ENCODE measurements at places on chromosomes 7 and 10. TPM values are rescaled to one million over a fixed set of nuclear protein-coding genes. Genes with fewer than 3 reads are reported as not detected.

Gene ZNF746
- total RNA-seq: 7.4 TPM

Gene LIPK
- not detected for total RNA-seq

Gene UNCX
- total RNA-seq: not detected

Gene KLLN
- total RNA-seq: 0.22 TPM

Gene SPDYE9
- 0.04 TPM for total RNA-seq

Gene PHYHIPL
- 0.31 TPM for total RNA-seq

Gene VPS50
- total RNA-seq: 25.5 TPM

Gene OPN4
- 0.04 TPM for total RNA-seq

DNA sequence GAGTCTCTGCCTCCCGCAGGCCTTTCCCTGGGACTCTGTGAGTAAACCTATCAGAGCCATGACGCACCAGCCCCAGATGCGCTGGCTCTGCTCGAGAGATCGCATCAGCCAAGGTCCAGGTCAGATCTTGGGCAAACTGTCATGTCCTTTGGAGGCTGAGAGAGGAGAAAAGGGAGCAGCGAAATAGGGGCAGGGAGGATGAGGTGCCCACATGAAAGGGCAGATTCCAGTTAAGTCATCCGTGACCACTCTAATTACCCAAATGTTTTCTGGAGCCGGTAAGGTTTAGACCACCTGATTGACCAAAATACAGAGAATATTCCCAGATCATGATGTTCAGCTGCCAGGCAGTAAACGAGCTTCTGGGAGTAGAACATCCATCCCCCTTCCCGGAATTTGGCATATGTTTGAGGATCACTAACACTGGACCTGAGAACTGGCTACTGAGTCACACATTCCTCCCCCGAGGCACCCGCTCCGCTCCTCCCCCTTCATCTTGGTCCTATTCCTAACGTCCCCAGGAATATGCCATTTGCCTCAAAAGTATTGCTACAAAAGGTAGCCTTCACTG lies 88.0 kb downstream of the FGFR2 start:
- DNase-seq: no peak

GRCh38 chr7:31014826-31015225 lies 37.3 kb upstream of the ADCYAP1R1 start:
- DNase-seq: no peak

DNA sequence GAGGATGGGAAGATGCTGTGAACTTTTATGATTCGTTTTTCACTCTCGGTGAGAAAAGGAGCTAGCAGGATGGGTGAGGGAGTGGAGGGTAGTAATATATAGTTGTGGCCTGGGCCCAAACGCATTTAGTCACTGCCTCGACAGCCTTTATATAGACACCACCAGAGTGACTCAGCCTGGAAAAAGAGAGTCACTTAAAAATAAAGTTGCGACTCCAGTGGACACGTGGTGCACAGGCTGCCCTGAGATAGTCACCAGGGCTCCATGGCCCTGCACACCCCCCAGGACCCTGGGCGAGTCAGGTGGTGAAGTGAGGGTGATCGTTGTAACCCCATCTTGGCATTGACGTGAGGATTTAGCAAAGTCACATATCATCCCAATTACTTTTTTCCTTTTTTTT lies 106.7 kb downstream of the CUX1 start:
- no peak for DNase-seq

DNA sequence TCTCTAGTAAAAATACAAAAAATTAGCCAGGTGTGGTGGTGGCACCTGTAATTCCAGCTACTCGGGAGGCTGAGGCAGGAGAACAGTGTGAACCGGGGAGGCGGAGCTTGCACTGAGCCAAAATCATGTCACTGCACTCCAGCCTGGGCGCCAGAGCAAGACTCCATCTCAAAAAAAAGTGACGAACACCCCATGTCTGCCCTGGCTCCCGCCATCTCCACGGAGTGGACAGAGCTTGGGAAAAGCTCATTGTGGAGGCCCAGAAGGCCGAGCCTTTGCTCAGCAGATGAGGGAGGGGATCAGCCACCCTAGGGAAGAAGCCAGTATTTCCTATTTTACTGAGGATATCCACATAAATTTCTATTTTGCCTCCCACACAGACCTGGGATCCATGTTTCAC lies 136.8 kb downstream of the DIP2C start:
- no peak for DNase-seq

DNA sequence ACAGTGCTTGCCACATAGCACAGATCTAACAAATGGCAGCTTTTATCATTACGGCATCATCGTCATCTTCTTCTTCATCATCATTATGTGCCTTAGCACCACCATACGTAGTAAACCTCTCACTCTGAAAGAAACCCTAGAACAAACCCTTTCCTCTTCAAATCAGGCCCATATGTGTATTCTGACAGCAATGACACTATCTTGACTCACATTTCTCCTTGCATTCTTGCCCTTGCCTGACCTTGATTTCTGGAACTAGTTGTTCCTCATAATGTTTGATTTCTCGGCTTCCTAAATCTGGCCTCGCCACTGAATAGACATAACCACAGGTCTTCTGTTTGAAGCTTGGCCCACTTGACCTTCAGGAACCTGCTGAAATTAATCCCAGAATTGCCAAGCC lies 115.3 kb downstream of the DGKI start:
- DNase-seq: no peak

DNA sequence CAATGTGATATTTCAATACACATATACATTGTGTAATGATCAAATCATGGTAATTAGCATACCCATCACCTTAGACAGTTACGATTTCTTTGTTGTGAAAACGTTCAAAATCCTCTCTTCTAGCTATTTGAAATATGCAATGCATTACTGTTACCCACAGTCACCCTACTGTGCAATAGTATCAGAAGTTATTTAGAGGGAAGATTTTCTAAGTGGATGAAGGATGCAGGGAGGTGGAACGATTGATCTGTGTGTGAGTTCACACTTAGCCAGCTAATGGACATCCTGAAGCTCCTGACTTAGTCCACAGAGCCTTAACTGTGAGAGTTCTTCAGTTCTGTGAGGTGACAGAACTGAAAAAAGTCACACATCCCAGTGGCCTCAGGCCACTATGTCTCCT lies 97.2 kb upstream of the LAMB4 start:
- no peak for DNase-seq

GRCh38 chr10:84685047-84685660 lies 356.8 kb downstream of the CCSER2 start:
- DNase-seq: no peak

- DNase-seq: no peak
Observed at GRCh38 chr10:23325132-23325531, 19.5 kb downstream of the C10orf67 start.

DNA sequence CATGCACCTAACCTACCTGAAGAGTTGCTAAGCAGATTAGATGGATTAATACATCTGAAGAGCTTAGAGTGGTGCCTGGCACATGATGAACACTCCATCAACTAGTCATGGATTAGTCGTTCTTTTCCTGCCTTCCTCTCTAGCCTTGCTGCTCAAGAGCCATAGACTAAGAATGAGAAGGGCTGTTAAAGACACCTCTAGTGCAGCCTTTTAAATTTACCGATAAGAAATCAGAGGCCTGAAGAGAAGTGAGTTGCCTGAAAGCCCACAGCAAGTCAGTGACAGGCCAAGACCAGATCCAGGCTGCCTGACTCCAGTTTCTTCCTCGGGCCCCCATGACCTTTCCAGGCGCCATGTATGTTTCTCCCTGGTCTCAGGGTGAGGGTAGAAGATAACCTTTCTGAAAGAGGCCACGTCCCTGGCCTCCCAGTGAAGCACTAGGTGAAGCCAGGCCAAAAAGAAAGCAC lies 6.5 kb downstream of the TSPAN15 start:
- no peak for DNase-seq

GRCh38 chr10:122182308-122182707 lies 88.8 kb upstream of the BTBD16 start:
- DNase-seq: no peak

DNA sequence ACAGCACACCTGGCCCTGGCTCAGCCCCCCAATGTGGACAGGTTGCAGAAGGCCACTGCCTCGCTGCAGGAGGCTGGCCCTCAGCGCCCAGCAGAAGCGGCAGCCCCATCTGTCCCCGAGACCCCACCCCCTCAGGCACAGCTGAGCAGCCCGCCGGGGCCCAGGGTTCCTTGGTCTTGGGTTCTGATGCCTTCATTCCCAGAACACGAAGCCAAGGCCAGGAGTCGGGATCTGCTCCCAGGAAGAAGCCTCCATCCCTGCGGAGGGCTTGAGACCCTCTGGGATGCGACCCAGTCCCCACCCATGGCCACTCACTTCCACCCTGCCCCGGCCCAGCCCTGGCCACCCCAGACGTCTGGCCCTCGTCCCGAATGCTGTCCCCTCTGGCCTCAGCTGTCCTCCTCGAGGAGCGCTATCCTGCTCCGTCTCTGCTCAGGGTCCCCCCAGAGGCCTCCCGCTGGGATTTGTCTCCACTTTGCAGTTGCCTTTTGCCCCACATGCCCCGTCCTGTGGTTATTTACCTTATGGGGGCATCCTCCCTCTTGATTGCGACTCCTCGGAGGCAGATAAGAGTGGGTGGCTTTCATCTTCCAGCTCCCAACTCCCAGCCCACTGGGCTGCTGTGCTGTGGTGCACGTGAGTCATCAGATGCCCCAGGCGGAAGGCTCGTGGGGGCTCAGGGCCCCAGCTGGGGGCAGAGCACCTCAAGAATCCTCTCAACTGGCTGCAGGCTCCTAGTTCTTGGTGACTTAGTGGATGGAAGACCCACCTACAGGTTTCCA lies 97.5 kb downstream of the MKI67 start:
- no peak for DNase-seq

DNA sequence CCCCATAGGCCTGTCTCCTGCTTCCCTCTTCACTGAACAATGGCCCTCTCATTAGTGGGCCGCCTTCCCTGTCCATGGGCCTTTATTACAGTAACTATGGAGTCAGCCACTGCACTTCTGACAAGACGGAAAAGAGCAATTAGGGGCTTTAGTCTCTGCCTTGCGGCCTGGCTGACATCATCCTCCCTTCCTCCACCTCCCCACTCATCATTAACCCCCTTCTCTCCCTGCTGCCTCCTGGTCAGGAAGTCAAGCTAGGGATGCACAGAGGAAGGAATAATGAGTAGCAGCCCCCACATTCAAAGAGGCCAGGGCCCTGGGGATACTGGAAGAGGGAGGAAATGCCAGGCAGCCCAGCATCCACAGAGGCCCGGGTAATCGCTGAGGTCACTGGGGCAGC lies 101.6 kb upstream of the PLXNA4 start:
- no peak for DNase-seq

DNA sequence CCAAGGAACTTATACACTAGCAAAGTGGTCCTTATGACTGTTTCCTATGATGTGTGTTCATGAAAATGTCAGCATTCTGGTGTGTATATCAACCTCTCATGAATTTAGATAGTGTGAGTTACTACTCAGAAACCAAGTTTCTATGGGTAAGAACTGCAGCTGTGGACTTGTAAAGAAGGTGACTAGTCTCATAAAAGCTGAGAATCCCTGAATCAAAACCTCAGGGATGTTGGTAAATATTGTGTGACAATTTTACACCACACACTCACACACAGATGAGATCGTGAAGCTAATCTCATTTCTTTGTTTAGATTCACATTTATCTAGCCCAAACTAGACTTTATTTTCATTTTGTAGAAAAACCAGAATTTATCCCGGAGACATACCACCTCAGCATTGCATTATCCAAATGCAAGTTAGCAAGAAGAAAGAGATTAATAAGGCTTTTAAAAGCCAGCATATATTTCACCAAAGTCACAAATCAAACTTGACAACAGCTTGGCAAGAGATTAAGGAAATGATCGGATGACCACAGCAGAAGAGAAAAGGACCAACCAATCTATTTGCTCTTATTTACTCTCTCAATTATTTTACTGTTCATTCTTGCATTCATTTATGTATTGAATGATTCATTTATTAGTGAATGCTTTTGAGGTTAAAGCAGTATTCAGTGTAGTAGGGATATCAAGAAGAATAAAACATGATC lies 92.9 kb downstream of the PLXDC2 start:
- no peak for DNase-seq

- no peak for DNase-seq
Observed at GRCh38 chr7:52959336-52959735, 76.1 kb upstream of the POM121L12 start.

- DNase-seq: peak; percentile 72
Observed at GRCh38 chr10:111821871-111822270, 361.7 kb downstream of the GPAM start.

- DNase-seq: no peak
Observed at GRCh38 chr10:46223626-46224413, 63.0 kb upstream of the ANTXRL start.

DNA sequence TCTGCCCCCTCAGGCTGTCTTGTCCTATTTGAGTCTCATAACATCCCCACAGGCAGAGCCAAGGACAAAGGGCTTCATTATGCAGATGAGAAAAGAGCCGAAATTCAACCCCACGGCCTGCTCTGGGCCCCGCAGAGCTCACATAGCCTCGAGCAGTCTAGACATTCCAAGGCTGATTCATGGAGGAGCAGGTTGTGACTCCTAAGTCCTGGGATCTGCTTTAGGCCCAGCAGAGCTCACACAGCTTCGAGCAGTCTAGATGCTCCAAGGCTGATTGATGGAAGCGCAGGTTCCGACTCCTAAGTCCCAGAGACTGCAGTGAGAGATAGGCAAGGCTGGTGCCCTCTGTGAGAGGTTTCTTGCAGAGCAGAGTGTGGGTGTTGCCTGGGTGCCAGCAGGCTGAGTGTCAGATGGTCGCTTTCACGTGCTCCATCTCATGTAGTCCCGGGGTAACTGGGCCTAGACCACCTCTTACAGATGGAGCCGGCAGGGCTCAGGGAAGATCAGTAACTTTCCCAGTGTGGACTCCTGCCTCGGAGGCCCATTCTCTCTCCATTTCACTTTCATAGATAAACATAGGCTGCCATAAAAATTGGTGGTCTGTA lies 436.1 kb upstream of the FOXK1 start:
- no peak for DNase-seq

GRCh38 chr7:91787931-91788330 lies 92.6 kb downstream of the MTERF1 start:
- DNase-seq: peak; percentile 60

- peak; percentile 68 for DNase-seq
Observed at GRCh38 chr7:34208878-34209621, 303.7 kb downstream of the BMPER start.

DNA sequence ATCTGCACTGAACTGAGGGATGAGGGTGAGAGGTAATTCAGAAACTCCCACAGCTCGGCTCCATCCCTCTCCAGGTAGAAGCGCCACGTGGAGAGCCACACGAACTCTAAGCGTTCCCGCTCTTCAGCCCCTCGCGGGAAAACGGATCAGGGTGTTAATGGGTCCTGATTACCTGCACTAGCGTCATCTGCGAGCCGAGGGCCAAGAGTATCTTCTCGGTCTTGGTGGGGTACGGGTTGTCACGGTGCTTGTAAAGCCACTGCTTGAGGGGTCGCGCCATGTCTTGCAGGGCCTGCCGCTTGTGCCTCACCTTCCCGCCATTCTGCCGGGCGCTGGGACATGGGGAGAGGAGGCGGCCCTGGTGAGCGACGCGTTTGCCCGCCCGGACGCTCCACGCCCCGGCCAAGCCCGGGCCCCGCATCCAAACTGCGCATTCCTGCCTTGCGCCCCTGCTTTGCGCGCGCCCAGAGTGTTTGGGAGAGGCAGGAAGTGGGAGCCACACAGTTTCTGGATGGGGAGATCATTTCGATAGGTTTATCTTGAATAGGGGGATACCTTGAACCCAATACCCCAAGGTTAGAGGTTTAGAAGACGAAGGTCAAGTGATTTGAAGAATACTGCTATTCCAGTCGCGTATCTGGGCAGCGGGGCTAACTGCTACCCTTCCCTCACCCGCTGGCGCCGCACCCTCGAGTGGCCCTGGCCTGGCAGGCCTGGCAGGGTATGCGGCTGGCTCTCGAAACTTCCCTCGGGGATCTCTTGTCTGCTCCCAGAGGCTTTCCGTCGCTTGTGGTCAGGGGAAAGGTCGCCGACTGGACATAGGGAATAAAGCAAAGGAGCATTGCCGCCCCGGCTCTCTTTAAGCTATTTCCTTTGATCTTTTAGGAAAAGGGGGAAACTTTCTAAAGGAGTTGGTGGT lies 4.2 kb downstream of the MKX start:
- DNase-seq: no peak
